ENCODE measurements at places on chromosomes 11 and 22.

- H3K4me3 ChIP-seq, result no peak overlapping the region
- H3K27ac ChIP-seq, result no peak overlapping the region
- peaks cover 20% of the 10 kb centered on the region for H3K36me3 ChIP-seq
- H3K4me1 ChIP-seq, result no peaks in the 10 kb centered on the region
- no peaks in the 10 kb centered on the region for H3K27me3 ChIP-seq
These were observed 30.4 kb downstream of the CBL start for GRCh38 chr11:119236490-119236889.

DNA sequence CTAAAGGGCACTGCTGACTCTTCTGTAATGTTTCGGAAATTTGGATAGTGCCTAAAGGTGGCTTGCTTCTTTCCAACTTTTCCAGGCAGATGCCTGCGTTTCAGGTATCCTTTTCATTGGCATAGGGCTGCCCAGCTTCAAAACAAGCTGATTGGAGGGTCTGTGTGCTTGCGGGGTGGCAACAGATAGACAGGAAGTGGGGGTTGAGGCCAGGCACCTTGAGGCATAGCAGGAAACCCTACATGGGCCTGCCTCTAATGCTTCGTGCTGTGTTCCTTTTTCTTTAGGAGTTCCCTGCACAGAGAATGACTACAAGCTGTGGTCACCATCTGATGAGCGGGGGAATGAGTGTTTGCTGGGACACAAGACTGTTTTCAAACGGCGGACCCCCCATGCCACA is 92.2 kb upstream of the SORL1-AS1 start:
- no peaks in the 10 kb centered on the region for H3K27me3 ChIP-seq
- peaks cover 49% of the 10 kb centered on the region for H3K36me3 ChIP-seq
- DNase-seq, result peak; percentile 43
- peaks cover 30% of the 10 kb centered on the region for H3K4me1 ChIP-seq
- H3K27ac ChIP-seq, result no peak overlapping the region
- peak overlapping the region; percentile 34 for H3K4me3 ChIP-seq

GRCh38 chr22:36386900-36387708 is 663 bp downstream of the MYH9 start:
- no peaks in the 10 kb centered on the region for H3K27me3 ChIP-seq
- no peaks in the 10 kb centered on the region for H3K36me3 ChIP-seq
- H3K4me1 ChIP-seq, result peaks cover 5% of the 10 kb centered on the region
- peak overlapping the region; percentile 80 for H3K27ac ChIP-seq
- DNase-seq, result peak; percentile 60

GRCh38 chr11:117734601-117735024 is 62.4 kb downstream of the DSCAML1 start:
- peak; percentile 87 for DNase-seq
- H3K36me3 ChIP-seq, result no peaks in the 10 kb centered on the region
- no peaks in the 10 kb centered on the region for H3K27me3 ChIP-seq
- H3K4me1 ChIP-seq, result peaks cover 23% of the 10 kb centered on the region
- no peak overlapping the region for H3K4me3 ChIP-seq

- H3K36me3 ChIP-seq, result no peaks in the 10 kb centered on the region
- DNase-seq, result no peak
- H3K27ac ChIP-seq, result no peak overlapping the region
- peaks cover 5% of the 10 kb centered on the region for H3K4me1 ChIP-seq
- H3K27me3 ChIP-seq, result no peaks in the 10 kb centered on the region
These were observed 14.6 kb downstream of the NAV2 start for GRCh38 chr11:19727246-19727645.

All from common myeloid progenitor, CD34-positive (primary cell).